ENCODE measurements at places on chromosomes 7 and 10.

DNA sequence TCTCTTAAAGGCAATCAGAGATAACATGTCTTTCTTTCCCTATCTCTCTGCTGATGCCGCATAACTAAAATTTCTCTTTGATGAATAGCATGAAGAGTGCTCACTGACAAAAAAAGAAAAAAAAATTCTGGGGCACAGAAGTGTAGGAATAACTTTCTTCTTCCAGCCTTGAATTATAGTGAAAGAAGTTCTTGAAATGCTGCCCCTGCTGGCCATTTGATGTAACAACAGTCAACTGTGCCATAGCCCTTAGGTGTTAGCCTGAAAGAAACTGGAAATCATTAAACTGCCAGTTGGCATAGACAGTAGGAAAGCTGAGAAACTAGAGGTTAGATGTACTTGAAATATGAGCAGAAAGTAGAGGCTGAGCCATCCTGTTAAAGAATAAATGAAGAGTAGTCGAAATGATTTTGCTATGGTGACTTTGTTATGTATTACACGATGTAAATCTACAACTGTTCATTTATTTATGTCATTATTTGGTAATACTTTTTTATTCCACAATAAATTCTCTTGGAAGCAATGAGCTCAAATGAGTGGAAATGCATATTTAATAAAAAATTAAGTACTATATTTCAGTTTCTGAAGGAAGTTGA, 48.3 kb upstream of the FAM171A1 start:
- H3K4me3 ChIP-seq, result no peak overlapping the region

- no peaks in the 10 kb centered on the region for H3K4me1 ChIP-seq
- H3K4me3 ChIP-seq, result no peak overlapping the region
- no peak overlapping the region for H3K27ac ChIP-seq
Measured at GRCh38 chr10:132566892-132567291, 29.3 kb downstream of the INPP5A start.

DNA sequence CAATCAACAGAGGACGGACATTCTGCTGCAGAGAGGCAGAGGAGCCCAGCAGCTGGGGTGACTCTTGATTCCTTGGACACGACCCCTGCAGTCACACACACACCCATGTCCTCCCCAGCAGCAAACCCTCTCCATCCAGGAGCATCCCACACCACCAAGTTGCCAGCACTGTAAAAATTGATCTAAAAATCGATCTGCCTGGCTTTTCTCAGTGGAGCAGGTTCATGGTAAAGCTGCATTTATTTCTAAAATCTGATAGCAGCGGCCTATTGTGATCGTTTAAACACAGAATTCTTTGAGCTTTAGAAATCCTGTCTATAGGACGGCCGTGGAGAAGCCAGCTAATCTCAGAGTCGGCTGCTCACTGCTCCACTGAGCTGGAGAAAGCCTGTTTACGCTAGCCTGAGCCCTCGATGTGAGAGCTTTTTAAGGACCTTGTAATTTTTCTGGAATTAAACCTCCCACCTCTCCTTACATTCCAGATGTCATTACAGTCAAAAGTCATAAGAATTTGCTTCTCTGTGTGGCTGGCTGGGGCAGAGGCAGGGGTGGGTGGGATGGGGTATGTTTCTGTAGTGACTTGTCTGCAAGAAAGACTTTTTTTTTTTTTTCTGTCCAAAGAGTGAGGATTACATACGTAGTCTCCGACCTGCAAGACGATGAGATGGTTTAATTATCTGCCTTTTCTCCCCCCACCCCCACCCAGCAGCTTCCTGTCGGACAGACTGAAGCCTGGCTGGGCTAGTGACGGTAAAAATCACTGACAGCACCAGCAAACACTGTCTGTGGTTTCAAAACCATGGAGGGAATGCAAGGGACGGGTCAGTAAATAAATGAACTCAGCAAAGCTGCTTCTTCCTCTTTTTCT, 31.6 kb downstream of the TRIM8 start:
- ATAC-seq, result peak; percentile 41
- H3K27me3 ChIP-seq, result no peaks in the 10 kb centered on the region
- H3K4me1 ChIP-seq, result peaks cover 42% of the 10 kb centered on the region
- H3K4me3 ChIP-seq, result no peak overlapping the region

GRCh38 chr10:30598105-30598776, 31.3 kb downstream of the LYZL2 start:
- H3K4me1 ChIP-seq, result no peaks in the 10 kb centered on the region
- H3K27me3 ChIP-seq, result no peaks in the 10 kb centered on the region
- H3K4me3 ChIP-seq, result no peak overlapping the region

GRCh38 chr7:13322126-13322525, 634.7 kb downstream of the ARL4A start:
- no peak for ATAC-seq
- H3K4me3 ChIP-seq, result no peak overlapping the region
- H3K27ac ChIP-seq, result no peak overlapping the region

- H3K4me3 ChIP-seq, result no peak overlapping the region
- ATAC-seq, result peak; percentile 37
- H3K4me1 ChIP-seq, result peaks cover 65% of the 10 kb centered on the region
- peak overlapping the region; percentile 44 for H3K27ac ChIP-seq
- H3K36me3 ChIP-seq, result no peaks in the 10 kb centered on the region
Measured at GRCh38 chr10:71975087-71975870, 11.1 kb downstream of the CHST3 start.

DNA sequence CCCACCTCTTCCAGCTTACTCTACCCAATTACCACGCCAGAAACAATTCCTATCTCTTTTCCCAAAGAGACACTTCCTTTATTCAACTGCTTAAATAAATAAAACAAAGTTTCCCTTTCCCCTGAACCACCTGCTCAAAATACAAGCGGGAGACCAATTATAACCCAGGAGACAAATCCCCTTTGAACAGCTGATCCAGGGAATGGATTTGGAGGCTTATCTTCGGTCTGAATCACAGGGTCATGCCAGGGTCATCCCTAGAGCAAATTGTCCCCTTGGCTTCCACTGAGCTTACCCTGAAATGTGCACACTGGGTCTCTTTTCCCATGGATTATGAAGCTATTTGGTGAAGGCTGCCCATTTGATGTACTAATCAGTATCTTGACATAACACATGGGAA, 99.9 kb upstream of the JAZF1 start:
- no peaks in the 10 kb centered on the region for H3K36me3 ChIP-seq
- no peak overlapping the region for H3K4me3 ChIP-seq
- no peak for ATAC-seq
- no peaks in the 10 kb centered on the region for H3K27me3 ChIP-seq
- no peaks in the 10 kb centered on the region for H3K4me1 ChIP-seq

- no peak for ATAC-seq
- H3K27me3 ChIP-seq, result no peaks in the 10 kb centered on the region
- H3K36me3 ChIP-seq, result no peaks in the 10 kb centered on the region
Measured at GRCh38 chr7:69245646-69246045, 352.6 kb upstream of the AUTS2 start.

DNA sequence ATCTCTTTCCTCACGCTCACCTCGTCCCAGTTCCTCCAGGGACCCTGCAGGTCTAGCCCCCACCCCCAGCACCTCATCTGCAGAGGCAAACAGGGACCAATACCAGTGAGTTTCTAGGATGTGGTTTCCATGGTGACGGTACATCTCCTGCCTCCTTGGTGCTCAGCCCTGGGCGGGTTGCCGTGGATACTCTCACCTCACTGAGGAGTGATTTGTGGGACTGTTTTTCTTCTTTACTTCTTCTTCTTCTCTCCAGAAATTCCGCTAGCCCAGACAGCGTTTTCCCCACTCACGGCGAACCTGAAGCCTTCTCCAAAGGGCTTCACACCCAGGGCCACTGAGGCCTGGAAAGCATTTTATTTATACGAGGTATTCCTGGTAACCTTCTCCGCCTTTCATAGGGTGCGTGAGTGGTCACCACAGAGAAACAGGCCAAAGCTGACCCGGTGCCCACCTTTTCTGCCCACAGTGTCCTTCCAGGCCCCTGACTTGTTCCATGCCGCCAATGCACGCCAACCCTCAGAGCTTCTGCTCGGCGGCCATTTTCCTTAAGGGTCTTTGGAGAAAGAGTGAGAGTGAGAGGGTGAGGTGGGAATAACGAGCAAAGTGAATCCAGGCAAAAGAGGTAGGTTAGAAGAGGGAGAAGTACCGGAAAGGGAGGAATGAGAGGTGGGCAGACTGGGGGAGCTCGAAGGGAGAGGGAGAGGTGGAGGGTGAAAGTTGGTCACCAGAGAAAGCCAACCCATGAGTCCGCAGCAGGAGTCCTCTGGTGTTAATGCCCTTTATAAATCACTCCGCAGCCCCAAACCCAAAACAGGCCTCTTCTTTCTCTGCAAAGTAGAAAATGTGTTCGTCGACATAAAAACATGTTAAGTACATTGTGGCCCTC, 15.5 kb downstream of the FAM241B start:
- no peak overlapping the region for H3K4me3 ChIP-seq
- no peak for ATAC-seq
- H3K27ac ChIP-seq, result no peak overlapping the region

DNA sequence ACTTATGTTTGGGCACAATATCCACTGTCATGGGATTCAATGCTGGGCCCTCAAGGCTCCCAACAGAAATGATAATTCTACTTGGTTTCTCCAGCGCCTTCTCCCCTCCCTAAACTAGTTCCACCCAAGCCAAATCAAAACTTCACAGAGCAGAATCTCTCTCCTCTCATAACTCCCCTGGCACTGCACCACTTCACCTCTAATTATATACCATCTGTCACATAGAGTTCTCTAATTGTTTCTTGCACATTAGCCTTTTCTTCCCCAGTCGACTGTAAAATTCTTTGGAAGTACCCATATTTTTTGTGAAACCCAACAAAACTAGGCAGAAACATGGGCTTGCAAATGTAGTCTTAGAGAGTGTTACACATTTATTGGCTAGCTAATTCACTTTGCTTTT, 8.1 kb downstream of the SGMS1 start:
- no peaks in the 10 kb centered on the region for H3K36me3 ChIP-seq
- H3K4me1 ChIP-seq, result no peaks in the 10 kb centered on the region
- H3K27ac ChIP-seq, result no peak overlapping the region
- no peak overlapping the region for H3K4me3 ChIP-seq
- H3K27me3 ChIP-seq, result no peaks in the 10 kb centered on the region

DNA sequence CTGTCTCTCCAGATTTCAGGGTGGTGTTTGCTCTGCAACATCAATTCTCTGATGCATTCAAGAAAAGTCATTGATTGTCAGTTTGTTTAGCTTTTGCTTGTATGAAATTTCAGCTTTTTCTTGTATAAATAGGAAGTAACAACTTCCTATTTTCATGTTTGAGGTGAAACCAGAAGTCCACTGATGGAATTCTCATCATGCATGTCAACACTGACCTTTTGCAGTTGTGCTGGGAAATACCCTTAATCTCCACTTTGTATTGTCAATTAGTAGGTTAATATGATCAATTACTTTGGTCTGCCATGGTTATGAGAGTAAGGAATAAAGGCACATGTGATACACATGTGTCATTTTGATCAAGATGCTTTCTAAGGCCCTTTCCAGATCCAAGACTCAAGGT, 208.8 kb upstream of the HPS1 start:
- ATAC-seq, result no peak
- H3K36me3 ChIP-seq, result no peaks in the 10 kb centered on the region
- no peaks in the 10 kb centered on the region for H3K27me3 ChIP-seq
- H3K4me3 ChIP-seq, result no peak overlapping the region
- no peak overlapping the region for H3K27ac ChIP-seq

DNA sequence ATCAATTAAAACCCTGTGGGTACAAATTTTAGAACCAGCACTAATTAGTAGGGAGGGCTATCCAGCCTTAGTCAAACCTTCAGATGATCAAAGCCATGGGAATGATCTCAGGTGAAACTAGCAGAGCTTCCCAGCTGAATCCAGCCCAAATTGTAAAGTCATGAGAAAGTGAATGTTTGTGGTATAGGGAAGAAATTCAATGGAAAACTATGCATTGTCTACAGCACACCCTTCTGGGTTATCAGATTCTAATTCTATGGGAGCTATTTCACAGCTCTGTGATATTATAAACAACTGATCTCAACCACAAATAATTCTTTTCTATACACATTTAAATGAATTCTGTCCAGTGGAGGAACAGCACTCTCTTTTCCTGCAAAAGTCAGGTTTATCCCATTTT, 24.6 kb upstream of the BMPER start:
- H3K27ac ChIP-seq, result no peak overlapping the region
- no peaks in the 10 kb centered on the region for H3K36me3 ChIP-seq
- no peaks in the 10 kb centered on the region for H3K27me3 ChIP-seq
- no peaks in the 10 kb centered on the region for H3K4me1 ChIP-seq

DNA sequence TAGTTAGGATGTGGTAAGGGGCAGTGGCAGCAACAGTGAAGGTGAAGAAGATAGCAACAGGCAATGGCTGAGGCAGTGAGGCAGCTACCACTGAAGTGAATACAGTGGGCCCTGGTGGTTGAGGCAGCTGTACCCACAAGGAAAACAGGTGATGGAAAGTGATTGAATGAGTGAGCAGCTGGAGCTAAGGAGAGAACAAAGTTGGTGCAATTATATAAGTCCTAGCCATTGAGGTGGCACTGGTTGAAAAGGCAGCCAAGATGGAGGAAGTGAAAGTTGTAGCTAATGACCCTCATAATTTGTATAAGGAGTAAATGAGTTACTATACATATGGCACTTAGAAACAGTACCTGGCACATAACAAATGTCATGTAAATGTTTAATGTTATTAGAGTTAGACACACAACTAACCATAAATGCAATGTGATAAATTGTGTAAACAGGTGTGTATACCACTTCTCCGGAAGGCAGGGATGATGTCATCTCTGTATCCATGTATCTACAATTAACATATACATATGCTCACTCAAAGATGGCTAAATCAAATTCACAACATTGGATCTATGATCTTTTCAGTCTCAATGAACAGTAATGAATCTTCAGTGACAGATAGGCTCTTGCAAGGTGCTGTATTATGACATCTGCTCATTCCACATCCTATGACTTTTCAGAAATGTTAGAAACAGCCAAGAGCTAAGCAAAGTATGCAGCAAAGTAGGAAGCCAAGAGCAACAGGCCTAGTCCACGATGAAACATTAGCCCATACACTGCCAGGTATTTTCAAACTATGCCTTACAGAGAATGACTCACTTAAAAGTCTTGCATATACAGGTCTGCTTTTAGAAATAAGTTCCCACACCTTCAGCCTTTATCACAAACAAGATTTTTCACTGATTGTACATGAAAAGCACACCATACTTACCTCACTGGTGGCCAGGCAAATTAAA, 10.7 kb downstream of the XPNPEP1 start:
- peaks cover 4% of the 10 kb centered on the region for H3K4me1 ChIP-seq
- no peak overlapping the region for H3K4me3 ChIP-seq
- H3K36me3 ChIP-seq, result no peaks in the 10 kb centered on the region
- peak; percentile 81 for ATAC-seq
- peak overlapping the region; percentile 48 for H3K27ac ChIP-seq
